ENCODE measurements at places on chromosomes 3 and 15.

DNA sequence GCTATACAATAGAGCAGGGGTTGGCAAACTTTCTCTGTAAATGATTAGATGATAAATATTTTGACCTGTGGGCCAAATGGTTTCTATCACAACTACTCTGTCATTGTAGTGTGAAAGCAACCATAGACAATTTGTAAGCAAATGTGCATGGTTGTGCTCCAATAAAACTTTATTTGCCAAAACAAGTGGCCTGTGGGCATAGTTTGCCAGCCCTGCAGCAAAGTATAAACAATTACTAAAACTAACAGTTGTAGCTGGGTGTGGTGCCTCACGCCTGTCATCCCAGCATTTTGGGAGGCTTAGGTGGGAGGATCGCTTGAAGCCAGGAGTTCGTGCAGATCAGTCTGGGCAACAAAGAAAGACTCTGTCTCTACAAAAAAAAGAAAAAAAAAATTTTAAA lies 61.6 kb downstream of the NBEAL2 start:
- no peak for DNase-seq

GRCh38 chr3:25589783-25590258 lies 74.9 kb downstream of the TOP2B start:
- no peak for DNase-seq

DNA sequence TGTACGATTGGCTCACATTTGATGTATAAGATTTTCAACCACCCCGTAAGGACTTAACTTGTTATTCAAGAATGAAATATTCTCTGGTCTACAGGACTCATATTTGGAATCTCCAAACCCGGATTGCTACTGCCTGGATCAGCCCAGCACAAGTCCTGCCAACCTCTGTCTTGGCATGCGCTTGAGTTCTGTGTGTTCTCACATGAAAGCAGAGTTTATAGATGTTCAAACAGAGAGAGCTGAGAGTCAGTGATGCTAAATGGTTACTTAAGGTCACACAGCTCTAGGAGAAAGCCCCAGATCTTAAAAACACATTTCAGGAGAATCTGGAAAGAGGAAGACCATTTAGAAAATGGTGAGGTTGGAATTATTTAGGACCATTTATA lies 268.0 kb upstream of the TBL1XR1 start:
- DNase-seq, result no peak

DNA sequence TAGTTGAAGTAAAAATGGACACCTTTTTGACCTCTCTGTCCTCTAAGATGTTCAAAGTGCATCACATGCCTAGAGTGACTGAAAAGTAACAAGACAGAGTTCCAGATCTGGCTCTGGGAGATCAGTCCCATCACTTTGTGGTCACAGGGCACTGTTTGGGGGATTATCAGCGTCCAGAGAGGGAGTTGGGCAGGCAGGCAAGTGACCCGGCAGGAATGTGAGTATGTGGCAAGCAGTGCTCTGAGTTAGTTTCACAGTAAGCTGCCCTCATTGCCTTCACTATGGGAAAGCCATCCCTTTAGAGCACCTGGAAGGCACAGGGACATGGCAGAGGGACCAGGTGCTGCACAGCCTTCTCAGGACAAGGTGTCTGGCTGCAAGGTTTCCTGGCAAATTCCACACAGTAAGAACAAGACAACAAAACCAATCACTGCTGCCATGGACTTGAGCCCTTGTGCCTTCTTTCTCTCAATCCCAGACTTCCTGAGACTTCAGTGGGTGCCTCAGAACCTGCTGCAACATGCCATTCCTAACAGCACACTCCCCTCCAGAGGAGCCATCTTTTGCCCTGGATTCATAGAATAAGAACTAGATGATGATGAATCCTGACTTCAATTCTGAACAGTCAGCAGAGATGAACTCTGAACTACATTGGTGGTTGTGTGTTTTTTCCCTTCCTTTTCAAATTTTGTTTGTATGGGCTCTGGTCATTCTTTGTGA lies 55.2 kb downstream of the TIPARP start:
- no peak for DNase-seq

GRCh38 chr3:101602731-101603130 lies 28.8 kb downstream of the PCNP start:
- no peak for DNase-seq

DNA sequence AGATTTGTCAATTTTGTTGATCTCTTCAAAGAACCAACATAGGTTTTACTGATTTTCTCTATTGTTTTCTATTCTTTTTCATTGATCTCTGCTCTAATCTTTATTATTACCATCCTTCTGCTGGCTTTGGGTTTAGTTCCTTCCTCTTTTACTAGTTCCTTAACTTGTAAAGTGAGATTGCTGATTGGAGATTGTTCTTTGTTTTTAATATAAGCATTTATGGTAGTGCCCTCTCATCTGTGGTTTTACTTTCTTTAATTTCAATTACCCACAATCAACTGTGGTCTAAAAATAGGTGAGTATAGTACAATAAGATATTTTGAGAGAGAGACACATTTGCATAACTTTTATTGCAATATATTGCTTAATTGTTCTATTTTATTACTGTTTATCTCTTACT lies 13.2 kb upstream of the CLRN1 start:
- no peak for DNase-seq

DNA sequence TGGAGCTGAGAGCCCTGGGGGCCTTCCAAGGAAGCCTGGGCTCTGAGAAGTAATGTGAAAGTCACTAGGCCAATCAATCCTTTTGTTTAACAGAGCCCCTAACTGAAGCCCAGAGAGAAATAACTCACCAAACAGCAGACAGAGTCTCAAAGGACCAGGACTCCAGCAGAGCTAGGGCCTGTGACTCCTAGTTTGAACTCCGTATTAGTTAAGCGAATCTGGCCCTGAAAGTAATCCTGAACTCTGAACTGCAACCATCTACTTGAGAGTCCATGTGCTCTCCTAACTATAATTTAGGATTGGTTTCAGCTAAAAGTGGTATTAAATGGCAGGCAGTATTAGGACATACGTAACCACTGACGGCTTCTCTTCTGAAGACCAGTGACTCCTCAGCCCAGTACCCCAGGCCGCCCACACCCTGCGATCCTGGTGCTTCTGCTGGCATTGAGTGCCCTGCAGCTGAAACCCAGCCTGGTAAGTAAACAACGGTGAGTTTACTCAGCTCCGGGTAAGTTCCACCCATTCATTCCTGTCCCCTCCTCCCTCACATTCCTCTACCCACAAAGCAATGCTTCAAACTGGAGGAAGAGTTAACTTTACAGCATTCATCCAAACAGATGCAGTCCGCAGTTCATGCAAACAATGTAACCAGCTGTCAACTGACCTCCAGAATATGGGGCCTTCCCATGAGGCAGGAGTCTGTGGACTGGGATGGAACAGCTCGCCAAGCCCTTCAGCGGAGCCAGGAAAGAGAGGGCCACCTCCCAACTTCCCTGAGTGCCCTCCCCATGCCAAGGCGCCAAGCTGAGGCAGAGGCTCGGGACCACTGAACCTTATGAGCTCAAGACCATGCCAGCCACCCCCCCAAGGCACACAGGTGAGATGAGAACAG lies 7.3 kb downstream of the MYO5C start:
- no peak for DNase-seq

DNA sequence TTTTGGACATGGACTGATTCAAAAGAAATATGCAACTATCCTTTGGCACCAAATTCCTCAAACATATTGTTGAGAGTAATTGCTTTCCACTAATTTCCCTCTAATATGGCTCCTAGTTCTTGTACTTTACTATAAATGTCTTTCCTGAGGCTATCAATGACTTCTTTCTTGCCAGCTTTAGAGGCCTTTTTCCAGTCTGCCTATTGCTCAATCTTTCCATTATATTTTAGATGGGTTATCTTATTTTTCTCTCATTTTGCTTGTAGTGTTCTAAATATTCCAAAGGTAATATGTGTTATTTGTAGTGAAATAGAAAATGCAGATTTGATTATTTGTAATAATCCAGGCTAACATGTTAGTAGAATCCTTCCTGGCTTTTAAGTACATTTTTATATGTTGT lies 11.5 kb upstream of the TEX9 start:
- no peak for DNase-seq

GRCh38 chr3:79018265-79018664 lies 749.5 kb downstream of the ROBO1 start:
- DNase-seq, result no peak

DNA sequence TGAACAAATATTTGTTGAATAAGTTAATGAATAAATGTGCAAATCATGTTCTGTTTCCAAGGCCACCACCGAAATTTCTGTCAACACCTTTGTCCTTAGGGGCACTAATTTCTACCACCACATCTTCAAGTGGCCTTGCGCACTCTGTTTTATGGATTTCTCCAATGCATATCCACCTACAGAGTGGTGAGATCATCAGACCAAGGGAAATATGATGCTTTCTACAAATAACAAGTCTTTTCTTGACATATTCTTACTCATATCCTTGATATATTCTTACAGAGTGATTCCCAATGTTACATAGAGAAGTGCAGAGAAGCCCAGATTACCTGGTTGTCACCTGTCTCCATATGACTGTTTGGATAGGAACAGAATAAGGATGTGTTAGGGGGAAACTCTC lies 36.1 kb upstream of the TMCO5A start:
- no peak for DNase-seq

- no peak for DNase-seq
These were observed 396.3 kb downstream of the LSAMP start for GRCh38 chr3:116048991-116049390.

DNA sequence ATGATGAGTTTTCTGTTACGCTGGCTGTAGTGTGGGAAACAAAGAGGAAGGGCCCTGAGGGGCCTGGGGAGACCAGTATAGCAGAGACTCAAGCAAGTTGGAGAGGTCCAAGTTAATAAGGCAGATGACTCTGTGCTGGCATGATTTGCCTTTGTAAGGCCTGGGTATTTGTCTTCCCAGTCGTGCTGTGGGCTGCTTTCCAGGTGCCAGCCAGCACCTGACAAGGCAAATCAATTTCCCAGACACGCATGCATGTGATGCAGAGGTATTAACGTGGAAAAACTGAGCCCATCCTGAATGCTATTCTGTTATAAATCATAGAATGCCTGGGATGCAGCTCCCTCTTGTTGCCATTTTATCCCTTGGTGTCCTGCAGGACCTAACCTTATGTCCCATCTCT lies 175.6 kb downstream of the MFSD1 start:
- DNase-seq, result no peak

DNA sequence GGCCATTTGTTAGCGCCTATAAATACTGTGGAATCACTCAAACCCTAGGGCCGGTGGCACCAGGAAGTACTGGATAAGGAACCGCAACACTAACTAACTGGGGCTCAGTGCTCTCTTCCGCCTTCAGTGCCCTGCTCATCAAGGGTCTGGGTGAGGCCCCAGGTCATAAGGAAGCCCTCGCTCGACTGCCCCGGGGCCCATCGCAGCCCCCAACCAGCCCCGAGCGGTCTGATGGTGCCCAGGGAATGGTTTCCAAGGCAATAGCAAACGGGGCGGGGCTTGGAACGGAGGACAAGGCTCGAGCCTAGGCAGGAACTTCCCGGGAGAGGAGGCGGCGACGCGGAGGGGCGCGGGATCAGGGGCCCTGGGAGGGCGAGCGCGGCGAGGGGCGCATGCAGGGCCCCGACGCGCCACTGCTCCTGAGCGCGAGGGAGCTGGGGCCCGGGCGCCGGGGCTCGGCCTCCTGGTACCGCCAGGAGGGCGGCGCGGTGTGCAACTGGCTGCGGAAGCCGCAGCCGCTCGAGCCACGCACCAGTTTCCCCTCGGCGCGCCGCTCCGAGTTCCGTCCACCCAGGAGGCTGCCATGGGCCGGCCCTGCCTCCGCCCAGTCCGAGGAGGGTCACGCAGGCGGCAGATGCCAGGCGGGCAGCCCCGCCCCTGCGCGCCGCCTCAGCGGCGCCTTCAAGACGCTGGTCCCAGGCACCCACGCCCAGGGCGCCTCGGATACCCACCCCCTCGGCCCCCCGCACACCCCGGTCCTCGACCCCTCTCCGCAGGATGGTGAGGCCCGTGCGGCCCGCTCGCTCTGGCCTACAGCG lies at the start of gene TTLL3:
TTLL3 (plus strand) TSS at position 648 of the 818 bp plus-strand sequence. CDS start 400 bp downstream, outside the sequence.
- DNase-seq, result peak; percentile 48

- DNase-seq, result no peak
These were observed 11.9 kb upstream of the SLC22A13 start for GRCh38 chr3:38253704-38254103.

GRCh38 chr3:127822041-127822681 lies at the start of gene MGLL:
MGLL (minus strand) TSS chr3:127822515; CDS start chr3:127822318, 197 bp downstream.
- no peak for DNase-seq

GRCh38 chr15:31361764-31362515 lies 35.3 kb downstream of the KLF13 start:
- no peak for DNase-seq

GRCh38 chr15:31080591-31081014 lies 20.9 kb downstream of the TRPM1 start:
- DNase-seq, result peak; percentile 29

- no peak for DNase-seq
These were observed 158.8 kb downstream of the CLSTN2 start for GRCh38 chr3:140093742-140094141.

DNA sequence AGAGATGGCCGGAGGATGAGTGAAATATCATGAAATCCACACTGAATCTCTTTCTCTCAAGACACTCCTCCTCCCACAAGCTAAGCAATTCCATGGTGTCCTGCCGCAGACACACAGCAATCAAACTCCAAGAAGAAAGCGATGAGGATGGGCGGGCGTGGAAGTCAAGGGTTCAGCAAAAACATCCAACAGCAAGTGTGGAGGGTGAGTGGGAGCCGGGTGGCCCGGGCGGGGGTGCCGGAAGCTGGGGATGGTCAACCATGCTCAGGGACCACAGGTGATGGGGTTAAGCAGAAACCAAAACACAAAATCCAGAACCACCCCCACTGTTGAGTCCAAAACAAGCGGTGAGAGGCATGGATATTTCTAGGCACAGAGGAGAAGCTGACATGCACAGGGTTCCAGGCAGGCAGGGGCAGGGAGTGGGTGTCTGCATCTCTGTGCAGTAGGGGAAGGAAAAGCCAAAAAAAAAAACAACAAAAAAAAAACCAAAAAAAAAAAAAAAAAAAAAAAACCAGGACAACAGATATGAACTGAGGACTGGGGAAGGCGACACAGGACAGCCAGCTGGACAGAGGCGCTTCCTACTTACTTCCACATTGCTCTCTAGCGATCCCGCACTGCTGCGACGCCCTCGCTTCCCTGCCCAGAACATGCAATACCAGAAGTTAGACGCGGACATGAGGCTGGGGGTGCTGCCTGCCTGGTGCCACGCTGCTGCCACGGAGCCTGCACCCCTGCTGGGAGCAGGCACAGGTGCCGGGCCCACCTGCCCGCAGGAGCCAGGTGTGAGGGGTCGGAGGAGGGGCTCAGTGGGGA lies 61.0 kb upstream of the RPL32 start:
- no peak for DNase-seq

GRCh38 chr15:81111018-81111417 lies 23.1 kb upstream of the CFAP161 start:
- no peak for DNase-seq

GRCh38 chr3:128929364-128929763 lies 49.9 kb downstream of the ACAD9 start:
- DNase-seq, result no peak

DNA sequence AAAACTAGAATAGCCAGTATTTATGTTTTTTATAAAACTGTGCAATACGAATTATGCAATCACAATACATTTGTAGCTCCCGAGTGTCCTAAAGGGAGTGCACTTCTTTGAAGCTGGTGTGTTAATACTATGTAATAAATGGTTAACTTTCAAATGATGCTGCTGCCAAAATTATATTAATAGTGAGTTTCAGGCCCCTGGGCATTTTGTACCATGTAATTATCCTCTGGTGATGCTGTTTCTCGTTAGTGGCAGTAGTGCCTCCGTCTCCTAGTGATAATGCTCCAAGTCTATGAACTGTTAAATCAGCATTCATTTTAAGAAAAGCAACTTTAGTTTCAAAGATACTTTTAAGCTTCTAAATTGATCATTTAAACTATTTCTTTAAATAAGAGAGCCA lies 132.7 kb upstream of the BHLHE40 start:
- DNase-seq, result no peak

- DNase-seq, result peak; percentile 6
These were observed 20.3 kb downstream of the CRTAP start for GRCh38 chr3:33134026-33134625.

All from activated CD4-positive, alpha-beta T cell treated with anti-CD3 and anti-CD28 coated beads, Interleukin-2, Interleukin-6, amounts not matched to agents 100 ng/mL and 50 ng/mL, durations not matched to agents 16 hours and 8 hours (primary cell).